ENCODE measurements at places on chromosomes 4 and X.

GRCh38 chrX:2425286-2426071 is 75.3 kb downstream of the DHRSX start:
- no peak for DNase-seq

- DNase-seq, result no peak
These were observed 51.5 kb downstream of the SPATA18 start for GRCh38 chr4:52102587-52102986.

- DNase-seq, result no peak
These were observed 213.4 kb downstream of the MAML3 start for GRCh38 chr4:139940600-139940999.

- DNase-seq, result no peak
These were observed 2.3 kb downstream of the IL2RG start for GRCh38 chrX:71109051-71109450.

GRCh38 chrX:131359611-131360010 is 70.5 kb upstream of the IGSF1 start:
- DNase-seq, result no peak

- DNase-seq, result no peak
These were observed 36.9 kb downstream of the CNOT6L start for GRCh38 chr4:77782102-77782835.

GRCh38 chrX:132369617-132370326 is 119.1 kb downstream of the MBNL3 start:
- no peak for DNase-seq

GRCh38 chr4:1547131-1547855 is 136.8 kb downstream of the FAM53A start:
- no peak for DNase-seq

DNA sequence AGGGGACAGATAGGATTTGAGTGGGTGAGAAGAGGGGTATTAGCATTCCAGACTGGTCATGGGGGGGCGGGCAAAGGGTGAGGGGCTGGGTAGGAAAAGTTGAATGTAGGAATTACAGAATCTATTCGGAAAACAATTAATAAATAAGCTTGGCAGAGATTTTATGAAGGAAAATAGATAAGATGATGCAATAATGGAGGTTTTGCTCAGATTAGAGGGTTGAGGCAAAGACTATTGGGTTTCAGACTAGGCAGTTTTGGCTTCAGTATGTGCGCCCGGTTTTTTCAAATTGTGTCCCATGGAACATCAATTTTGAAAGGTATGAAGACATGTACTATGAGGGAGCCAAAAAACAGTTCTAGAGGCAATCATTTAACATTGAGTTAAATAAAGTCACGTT is 410.6 kb downstream of the SPRY1 start:
- no peak for DNase-seq

DNA sequence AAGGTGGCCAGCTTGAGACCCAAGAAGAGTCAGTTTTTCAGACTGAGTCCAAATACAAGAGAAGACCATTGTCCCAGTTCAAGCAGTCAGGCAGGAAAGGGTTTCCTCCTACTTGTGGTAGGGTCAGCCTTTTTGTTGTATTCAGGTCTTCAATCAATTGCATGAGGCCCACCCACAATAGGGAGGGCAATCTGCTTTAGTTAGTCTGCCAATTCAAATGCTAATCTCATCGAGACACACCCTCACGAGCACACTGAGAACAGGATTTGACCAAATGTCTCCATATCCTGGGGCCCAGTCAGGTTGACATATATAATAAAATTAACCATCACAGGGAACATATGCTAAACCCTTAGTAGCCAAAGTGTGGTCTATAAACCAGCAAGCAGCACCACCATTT is 75.3 kb upstream of the FRMPD3 start:
- no peak for DNase-seq
